Stimulated activated CD4-positive, alpha-beta T cell treated with anti-CD3 and anti-CD28 coated beads, TNF-alpha, amount 100 ng/mL, for 48 hours (primary cell): ENCODE measurements at places on chromosomes 16 and 17.

DNA sequence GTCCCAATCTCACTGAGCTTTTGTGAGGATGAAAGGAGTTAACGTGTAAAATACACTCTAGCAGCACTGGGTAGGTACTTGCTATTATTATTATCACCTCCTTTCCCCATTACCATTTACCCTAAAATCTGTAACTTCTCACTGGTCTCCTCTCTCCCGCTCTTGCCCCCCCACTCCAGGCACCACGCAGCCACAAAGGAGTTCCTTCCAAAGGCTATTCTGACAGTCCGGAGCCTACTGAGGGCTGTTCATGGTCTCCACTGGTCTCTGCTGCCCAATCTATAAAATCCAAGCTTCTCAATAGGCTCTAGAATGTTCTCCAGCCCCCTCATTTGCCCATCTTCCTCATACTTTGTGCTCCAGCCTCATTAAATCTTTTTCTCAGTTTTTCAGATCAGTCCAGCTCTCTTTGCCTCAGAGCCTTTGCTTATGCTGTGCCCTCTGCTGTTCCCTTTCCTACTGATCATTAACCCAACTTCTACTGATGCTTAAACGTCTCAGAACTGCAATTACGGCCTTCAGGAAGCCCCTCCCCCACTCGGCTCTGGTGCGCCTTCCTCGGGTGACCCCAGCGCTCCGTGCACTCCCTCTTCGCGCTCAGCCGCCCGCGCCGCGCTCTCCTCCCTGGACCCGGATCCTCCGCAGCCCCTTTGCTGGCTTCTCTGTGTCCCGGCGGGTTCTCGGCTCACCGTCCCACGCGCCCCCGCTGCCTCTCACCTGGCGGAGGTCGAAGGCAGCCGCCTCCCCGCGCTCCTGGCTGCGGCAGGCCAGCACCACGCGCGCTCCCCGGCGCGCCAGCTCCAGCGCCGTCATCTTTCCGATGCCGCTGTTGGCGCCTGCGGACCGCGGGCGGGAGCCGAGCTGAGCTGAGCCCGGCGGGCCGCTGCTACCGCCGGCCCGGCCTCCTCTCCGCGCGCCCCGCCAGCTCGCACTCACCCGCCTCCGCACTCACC, 737 bp downstream of the DHRS13 start:
- peak; percentile 47 for DNase-seq

GRCh38 chr17:27469256-27469655, 13.0 kb downstream of the KSR1 start:
- DNase-seq = no peak

DNA sequence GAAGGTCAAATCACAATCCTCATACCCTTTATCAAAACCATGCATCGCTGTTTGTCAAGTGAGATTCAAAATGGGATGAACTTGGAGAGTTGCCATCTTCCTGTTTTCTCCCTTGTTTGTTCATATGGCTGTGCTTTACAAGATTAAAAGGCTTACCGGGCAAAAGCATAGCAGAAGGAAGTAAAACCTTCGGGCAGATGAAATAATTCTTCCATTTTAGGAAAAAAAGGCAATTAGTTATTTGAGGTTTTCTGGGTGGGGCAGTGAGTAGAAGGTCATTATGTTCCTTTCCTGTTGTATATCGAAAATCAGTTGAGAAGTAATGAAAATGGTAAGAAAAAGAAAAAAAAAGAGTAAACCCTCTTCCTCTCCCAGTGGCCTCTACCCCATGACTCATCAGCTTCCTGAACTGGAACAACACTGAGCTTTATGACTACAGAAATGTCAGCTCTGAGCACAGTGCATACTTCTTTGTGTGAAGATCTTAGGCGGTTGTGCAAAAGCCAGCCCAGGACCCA, 369.2 kb downstream of the CDH13 start:
- DNase-seq = no peak

DNA sequence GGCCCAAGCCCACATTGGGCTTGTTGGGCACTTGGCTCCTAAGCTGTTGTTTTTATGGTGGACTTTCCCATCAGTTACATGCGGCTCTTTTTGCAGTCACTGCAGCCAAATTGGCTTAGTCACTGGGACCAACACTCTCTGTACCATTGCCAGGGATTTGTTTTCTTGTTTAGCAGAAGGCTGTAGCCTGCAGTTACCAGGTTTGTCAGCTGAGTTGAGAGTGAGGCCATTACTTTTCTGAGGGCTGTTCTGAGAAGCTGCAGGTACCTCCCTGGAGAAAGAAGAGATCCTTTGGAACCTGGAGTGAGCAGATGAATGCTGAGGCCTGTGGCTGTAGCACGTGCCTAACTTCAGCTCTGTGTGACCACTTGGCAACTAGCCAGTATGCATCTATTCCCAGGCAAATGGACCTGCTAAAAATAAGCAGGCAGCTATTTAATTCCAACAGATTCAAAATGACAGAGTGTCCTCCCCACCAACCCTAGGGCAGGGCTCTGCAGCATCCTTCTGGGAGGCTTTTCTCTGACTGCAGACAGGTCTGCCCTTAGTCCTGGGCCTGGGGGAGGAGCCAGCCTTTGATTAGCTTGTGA, 12.9 kb downstream of the AKAP1 start:
- no peak for DNase-seq

DNA sequence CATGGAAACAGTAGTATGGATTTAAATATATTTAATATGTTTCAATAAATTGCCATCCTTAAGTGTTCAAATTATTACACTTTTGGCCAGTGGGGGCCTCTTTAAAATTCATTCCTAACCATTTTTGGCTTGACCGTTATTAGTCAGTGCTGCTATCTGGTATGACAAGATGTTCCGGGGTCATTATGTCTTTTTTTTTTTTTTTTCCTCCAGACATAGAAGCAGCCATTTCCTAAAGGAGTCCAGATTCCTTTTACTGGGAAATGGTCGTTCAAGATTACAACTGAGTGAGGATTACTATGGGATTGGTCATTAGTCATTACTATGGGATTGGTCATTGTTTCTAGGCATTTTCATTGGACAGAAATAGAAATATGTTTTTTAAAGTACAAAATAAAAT, 53.4 kb downstream of the NF1 start:
- DNase-seq = no peak

- DNase-seq = no peak
These were observed 5.0 kb downstream of the SEC14L1 start for GRCh38 chr17:77145612-77146245.

DNA sequence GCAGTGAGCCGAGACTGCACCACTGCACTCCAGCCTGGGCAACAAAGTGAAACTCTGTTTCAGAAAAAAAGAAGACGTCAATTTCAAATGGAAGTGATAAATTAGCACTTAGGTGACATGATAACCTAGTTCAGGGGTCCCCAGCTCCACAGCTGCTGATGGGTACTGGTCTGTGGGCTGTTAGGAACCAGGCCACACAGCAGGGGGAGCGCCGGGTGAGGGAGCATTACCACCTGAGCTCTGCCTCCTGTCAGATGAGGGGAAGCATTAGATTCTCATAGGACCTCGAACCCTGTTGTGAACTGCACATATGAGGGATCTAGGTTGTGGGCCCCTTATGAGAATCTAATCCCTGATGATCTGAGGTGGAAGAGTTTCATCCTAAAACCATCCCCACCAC, 253.0 kb downstream of the FOXL1 start:
- no peak for DNase-seq

DNA sequence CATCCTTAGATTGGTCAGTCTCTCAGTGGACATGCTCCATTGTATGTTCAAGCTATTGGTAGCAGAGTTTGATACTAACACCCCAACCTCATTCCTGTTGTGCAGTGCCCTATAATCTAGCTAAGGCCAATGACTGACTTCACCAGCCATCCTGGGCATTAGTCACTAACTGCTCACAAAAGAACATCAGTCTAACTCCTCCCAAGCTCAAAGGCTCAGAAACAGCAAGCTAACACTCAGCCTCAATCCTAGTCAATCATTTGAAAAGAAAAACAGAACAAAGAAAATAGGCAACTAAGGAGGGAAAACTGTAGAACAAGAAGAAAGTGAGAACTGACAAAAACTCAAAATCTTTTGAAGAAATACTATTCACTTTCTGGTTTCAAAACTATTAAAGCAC, 199.1 kb upstream of the C17orf78 start:
- no peak for DNase-seq
